ENCODE measurements at places on chromosomes 2 and 18.

GRCh38 chr18:68757126-68757525, 40.8 kb upstream of the CCDC102B start:
- no peak for DNase-seq

GRCh38 chr2:182077448-182078142, 91.9 kb downstream of the PPP1R1C start:
- peak; percentile 76 for DNase-seq

DNA sequence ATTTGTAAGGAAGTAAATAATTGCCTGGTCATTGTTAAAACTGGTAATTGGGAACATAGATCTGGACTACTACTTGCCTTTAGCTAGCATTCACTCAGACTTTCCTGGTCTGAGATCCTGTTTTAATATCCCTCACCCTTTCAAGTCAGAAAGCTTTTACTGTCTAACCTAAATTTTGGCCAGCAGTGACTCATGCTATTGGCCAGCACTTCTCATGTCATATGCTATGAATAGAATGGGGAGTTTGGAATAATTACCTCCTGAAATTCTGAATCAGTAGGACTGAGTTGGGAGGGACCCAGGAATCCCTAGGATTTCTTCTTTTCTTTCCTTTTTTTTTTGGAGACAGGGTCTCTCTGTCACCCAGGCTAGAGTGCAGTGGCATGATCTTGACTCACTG, 19.3 kb downstream of the STK36 start:
- DNase-seq = no peak

GRCh38 chr2:41863062-41863461, 184.8 kb upstream of the PKDCC start:
- DNase-seq = no peak

Measured in NB4 (cell line).